Effector memory CD4-positive, alpha-beta T cell (primary cell): ENCODE measurements at places on chromosomes 11 and 22.
A peak's percentile ranks its signal among the peaks of the same experiment; 100 is the strongest.

DNA sequence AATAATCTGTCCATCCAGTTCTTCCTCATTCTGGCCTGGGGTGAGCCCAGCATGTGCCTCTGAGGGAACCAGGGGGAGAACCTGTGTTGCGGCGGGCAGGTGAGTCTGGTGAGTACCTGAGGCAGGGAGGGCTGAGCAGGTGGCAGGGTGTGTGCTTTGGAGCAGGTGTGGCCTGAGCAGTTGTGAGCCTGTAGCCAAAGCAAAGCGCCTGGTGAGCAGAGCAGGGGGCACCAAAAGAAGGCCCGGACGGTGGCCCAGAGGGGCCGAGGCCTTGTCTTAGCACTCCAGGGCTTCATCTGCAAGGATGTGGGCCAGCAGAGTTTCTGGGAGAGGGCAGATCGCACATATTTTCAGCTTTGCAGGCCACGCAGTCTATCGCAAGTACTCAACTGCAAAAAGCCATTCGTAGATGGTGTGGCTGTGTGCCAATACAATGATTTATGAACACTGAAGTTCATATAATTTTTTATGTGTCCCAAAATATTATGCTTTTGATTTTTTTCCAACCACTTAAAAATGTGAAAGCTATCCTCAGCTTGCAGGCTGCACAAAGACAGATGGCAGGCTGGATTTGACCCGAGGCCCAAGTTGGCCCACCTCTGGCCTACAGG lies 8.7 kb downstream of the GLB1L2 start:
- H3K4me1 ChIP-seq: no peaks in the 10 kb centered on the region
- H3K27me3 ChIP-seq: no peaks in the 10 kb centered on the region
- H3K27ac ChIP-seq: no peak overlapping the region
- no peaks in the 10 kb centered on the region for H3K36me3 ChIP-seq
- no peak for DNase-seq

GRCh38 chr11:133816146-133816870 lies 29.0 kb downstream of the SPATA19 start:
- DNase-seq: no peak
- H3K4me3 ChIP-seq: no peak overlapping the region
- no peak overlapping the region for H3K27ac ChIP-seq
- H3K36me3 ChIP-seq: no peaks in the 10 kb centered on the region

- no peak overlapping the region for H3K27ac ChIP-seq
- no peak for DNase-seq
- no peaks in the 10 kb centered on the region for H3K36me3 ChIP-seq
- no peaks in the 10 kb centered on the region for H3K4me1 ChIP-seq
- no peak overlapping the region for H3K4me3 ChIP-seq
These were observed 16.2 kb upstream of the NNMT start for GRCh38 chr11:114279792-114280546.

DNA sequence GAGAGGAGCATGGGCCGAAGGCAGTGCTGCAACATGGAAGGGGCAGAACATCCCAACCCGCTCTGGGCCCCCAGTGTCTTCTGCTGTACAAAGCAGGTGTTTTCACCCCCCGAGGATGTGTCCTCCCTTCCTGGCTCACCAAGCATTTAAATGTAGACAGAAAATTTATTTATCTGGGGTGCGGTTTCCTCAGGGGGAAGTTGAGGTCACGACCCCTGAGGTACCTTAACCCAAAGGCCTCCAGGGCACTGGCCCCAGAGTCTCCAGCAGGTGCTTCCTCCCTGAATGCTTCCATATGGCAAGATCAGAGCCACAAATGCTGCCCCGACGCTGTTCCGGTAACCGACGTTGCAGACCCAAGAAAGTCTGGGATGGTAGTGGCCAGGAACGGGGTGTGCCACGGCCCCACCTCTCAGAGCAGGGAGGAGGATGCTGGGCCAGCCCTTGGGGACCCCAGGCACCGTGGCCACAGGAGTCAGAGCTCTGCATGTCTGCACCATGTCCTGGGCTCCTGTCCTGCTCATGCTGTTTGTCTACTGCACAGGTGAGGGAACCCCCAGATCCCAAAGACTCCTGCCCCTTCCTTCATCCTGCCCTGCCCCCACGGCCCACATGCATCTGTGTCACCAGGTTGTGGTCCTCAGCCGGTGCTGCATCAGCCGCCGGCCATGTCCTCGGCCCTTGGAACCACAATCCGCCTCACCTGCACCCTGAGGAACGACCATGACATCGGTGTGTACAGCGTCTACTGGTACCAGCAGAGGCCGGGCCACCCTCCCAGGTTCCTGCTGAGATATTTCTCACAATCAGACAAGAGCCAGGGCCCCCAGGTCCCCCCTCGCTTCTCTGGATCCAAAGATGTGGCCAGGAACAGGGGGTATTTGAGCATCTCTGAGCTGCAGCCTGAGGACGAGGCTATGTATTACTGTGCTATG lies at the start of gene VPREB1:
Gene VPREB1 (plus strand): TSS at position 471 of the 935 bp plus-strand sequence. CDS start 28 bp downstream, at position 499.
- H3K27me3 ChIP-seq: no peaks in the 10 kb centered on the region
- no peaks in the 10 kb centered on the region for H3K36me3 ChIP-seq
- H3K27ac ChIP-seq: no peak within 1 kb of the TSS
- no peak for DNase-seq

DNA sequence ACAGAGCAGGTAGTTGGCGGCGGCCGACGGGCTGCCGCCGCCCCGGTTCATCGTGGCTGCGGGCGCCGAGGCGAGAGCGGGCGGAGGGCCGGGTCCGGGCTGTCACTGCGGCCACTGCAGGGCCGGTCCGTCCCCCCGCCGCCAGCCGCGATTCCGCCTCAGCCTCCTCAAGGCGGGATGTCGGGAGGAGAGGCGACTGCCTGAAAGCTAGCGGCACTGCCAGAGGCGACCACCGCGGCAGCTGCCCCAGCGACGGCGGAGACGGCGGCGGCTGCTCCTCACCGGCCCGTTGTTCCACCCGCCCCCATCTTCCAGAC lies 234 bp downstream of the SESN3 start:
- peaks cover 13% of the 10 kb centered on the region for H3K4me1 ChIP-seq
- no peak for DNase-seq
- peak overlapping the region; percentile 92 for H3K4me3 ChIP-seq
- no peaks in the 10 kb centered on the region for H3K36me3 ChIP-seq
- no peaks in the 10 kb centered on the region for H3K27me3 ChIP-seq
- H3K27ac ChIP-seq: peak overlapping the region; percentile 65

- H3K27me3 ChIP-seq: peaks cover 4% of the 10 kb centered on the region
- DNase-seq: no peak
- no peak overlapping the region for H3K27ac ChIP-seq
- no peaks in the 10 kb centered on the region for H3K36me3 ChIP-seq
- H3K4me3 ChIP-seq: no peak overlapping the region
These were observed 59.8 kb downstream of the NAV2 start for GRCh38 chr11:19772480-19772879.

GRCh38 chr22:26835929-26836528 lies 178.6 kb downstream of the MIAT start:
- no peak overlapping the region for H3K4me3 ChIP-seq
- no peaks in the 10 kb centered on the region for H3K36me3 ChIP-seq
- H3K4me1 ChIP-seq: no peaks in the 10 kb centered on the region
- H3K27me3 ChIP-seq: no peaks in the 10 kb centered on the region
- DNase-seq: no peak
- H3K27ac ChIP-seq: no peak overlapping the region
